T-helper 2 cell (primary cell): ENCODE measurements at places on chromosomes 11 and 22.

GRCh38 chr11:43898574-43898973 is 17.9 kb downstream of the ALKBH3 start:
- no peak for DNase-seq

- peak; percentile 70 for DNase-seq
Observed at GRCh38 chr22:21646608-21647590, 4.8 kb downstream of the SDF2L1 start.

GRCh38 chr11:46902694-46903093 is 15.7 kb downstream of the LRP4 start:
- no peak for DNase-seq

GRCh38 chr11:86196913-86197312 is 47.6 kb upstream of the EED start:
- no peak for DNase-seq

DNA sequence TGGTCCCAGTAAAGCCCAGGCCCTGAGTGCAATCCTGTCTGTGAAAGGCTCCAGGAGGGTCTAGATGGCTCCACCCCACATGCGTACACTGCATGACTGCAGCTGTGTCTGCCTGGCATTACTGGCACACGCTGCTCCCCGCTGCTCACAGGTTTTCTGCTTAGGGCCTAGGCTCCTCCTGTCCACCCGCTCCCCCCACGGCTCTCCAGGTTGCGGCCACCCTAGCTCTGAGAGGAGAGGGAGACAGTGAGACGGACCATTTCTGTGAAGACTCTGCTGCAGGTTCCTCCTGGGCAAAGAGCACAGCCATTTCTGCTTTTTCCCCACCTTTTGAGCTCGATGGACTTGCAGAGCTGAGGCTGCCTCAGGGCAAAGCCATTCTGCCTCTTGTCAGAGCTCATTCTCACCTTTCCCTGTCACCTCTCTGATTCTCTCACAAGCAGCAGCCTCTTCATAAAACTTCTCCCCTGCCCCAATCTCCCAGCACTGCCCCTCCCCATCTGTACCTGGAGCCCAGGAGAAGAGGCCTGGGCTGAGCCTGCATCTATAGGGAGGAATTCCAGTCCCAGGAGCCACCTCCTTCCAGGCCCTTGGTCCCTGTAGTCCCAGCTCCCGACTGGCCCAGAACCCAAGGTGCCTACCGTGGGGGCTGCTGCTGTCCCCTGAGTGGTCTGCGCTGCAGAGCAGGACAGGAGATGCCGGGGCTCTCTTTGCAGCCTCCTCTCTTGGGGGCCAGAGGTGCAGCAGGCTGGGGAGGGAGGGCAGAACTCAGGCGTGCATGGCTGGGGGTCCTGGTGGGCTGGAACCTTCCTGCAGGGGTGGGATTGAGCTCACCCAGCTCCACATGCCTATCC is 433.7 kb upstream of the B3GAT1 start:
- no peak for DNase-seq

DNA sequence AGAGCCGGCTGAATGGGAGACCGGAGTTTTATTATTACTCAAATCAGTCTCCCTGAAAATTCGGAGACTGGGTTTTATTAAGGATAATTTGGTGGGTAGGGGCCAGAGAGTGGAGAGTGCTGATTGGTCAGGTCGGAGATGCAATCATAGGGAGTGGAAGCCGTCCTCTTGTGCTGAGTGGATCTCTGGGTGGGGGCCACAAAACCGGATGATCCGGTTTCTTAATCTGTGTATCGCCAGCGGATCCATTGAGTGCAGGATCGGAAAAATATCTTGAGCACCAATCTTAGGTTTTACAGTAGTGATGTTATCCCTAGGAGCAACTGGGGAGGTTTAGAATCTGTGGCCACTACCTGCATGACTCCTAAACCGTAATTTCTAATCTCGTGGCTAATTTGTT is 886 bp upstream of the NIPSNAP1 start:
- no peak for DNase-seq

DNA sequence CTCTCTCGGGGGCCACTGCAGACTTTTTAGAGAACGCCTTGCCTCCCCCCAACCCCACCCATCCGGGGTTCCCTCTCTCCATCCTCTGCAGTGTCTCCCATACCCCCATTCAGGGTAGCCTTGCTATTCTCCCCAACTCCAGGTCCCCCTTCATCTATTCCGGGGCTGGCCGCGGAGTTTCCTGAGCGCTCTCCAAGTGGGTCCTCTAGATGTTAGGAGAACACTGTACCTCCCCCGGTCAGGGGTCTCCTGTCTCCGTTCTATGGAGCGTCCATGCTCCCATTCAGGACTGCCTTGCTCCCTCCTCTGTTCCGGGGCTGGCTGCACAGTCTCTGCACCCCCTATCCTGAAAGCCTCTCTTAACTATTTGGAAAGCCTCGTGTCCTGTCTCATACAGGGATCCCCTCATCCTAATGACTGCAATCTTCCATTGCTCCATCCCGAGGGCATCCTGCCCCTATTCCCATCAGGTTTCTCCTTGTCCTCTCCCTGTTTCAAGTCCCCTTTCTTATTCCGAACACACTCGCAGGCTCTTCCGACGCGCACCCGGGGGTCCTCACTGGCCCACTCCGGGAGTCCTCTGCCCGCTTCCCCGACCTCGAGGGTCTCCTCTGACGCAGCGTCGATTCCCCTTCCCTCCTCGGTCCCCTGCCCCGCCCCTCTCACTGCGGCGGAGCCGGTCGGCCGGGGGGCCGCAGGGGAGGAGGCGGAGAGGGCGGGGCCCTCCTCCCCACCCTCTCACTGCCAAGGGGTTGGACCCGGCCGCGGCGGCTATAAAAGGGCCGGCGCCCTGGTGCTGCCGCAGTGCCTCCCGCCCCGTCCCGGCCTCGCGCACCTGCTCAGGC is at the start of gene NEFH:
NEFH (plus strand) TSS at position 802 of the 845 bp plus-strand sequence. CDS start 45 bp downstream, outside the sequence.
- no peak for DNase-seq
